GM06990 (cell line): ENCODE measurements at places on chromosomes 6 and 20.
A peak's percentile ranks its signal among the peaks of the same experiment; 100 is the strongest.

DNA sequence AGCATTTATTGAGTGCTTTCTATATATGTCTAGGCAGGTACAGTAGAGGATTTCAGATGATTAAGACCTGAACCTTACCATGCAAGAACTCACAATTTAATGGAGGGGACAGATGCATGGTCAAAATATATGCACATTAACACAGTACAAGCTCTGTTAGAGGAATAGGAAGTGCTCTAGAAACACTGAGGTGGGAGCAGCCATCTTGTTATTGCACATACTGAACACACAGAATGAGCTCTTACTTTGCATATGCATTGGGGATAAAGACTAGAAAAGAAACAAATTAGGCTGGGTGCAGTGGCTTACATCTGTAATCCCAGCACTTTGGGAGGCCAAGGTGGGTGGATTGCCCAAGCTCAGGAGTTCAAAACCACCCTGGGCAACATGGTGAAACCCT is 438.3 kb downstream of the UTRN start:
- no peak for DNase-seq

DNA sequence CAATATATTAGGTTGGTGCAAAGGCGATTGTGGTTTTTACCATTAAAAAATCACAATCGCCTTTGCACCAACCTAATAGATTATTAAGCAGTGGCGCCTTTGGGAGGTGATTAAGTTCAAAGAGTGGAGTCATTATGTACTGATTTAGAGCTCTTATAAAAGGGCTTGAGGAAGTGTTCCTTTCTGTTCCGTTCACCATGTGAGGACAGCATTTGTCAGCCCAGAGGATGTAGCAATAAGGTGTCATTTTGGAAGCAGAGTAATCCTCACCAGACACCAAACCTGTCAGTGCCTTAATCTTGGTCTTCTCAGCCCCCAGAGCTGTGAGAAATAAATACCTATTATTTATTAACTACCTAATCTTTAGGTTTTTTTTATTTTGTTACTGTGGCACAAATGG is 542.1 kb upstream of the MAN1A1 start:
- DNase-seq: no peak

DNA sequence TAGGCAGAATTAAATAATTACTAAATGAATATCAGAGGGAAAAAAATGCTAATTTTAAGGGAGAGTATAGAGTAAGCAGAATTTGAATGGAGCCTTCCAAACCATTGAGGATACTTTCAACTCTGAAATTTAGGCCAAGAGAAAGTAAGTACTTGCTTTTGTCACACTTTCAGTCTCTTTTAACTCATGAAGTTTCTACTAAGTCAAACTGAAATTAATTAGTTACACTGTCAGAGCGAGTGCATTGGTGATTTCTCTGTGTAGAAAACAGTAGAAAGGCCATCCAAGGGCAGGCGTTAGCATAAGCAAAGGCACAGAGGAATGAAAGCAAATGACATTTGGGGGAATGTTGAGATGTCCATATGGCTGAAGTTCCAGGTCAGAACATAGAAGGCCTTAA is 92.9 kb downstream of the PLEKHG1 start:
- no peak for DNase-seq

GRCh38 chr20:36606158-36607066 is 833 bp downstream of the RAB5IF start:
- no peak for DNase-seq

DNA sequence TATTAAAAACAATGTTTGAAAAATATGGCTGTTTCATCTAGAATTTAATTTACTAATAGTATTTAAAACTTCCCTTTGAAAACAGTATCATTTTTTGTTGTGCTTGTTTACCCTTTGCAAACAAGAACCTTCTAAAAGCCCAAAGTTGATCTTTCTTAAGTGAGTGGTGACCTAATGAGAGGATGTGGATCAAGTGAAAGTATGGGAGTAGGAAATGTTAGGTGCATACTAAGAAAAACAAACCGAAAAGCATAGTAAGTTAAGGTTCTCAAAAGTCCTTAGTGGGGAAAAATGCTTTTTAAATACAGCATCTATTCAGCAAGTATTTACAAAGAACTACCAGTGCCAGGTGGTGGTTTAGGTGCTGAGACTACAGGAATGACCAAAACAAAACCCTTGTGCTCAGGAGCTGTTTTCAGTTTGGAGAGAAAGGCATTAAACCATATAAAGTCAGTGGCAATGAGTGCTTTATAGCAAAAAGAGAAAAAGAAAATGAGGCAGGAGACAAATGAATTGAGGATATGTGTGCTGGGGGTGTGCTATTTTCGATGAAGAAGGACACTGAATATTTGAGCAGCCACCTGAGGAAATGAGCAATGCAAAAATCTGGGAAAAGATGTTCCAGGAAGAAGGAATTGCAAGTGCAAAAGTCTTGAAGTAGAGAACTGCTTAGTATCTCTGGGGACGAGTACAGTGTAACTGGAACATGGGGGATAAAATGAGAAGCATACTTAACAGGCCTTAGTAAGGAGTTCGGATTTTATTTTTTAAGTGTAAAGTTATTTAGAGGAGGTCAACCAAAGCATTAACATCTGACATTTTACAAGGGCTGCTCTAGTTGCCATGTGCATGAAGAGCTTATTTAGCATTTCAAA is 24.0 kb downstream of the RNF146 start:
- DNase-seq: no peak

DNA sequence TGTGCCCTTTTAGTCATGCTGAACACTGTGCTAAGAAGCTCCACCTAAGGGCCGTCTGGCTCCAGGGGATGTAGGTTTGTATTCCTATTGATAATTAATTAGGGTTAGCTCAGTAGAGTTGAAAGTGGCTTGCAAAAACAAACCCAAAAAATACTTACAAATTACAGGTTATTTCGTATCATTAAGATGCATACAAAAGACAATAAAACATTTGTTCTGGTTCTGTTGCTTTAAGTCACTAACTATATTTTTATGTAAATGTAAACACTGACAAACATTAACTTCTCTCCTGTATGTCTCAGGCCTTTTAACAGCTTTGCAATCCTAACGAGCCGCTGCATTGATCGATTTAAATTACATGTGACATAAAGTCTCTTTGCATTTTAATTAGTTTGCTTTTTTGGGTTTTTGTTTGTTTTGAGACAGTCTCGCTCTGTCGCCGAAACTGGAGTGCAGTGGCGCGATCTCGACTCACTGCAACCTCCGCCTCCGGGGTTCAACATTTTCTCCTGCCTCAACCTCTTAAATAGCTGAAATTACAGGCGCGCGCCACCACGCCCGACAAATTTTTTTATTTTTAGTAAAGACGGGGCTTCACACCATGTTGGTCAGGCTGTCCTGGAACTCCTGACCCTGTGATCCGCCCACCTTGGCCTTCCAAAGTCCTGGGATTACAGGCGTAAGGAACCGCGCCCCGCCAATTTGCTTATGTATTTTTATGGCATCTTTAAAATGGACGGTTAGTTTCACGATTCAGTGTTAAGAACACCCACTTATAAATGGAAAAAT is 110.9 kb downstream of the HFE start:
- DNase-seq: peak; percentile 74

GRCh38 chr6:37551002-37551401 is 51.3 kb upstream of the CCDC167 start:
- no peak for DNase-seq

- no peak for DNase-seq
Observed at GRCh38 chr6:9593554-9593953, 821.3 kb downstream of the TFAP2A start.

- no peak for DNase-seq
Observed at GRCh38 chr6:33797626-33798342, 6.0 kb downstream of the MLN start.

GRCh38 chr20:54843865-54844264 is 368.5 kb downstream of the DOK5 start:
- no peak for DNase-seq

DNA sequence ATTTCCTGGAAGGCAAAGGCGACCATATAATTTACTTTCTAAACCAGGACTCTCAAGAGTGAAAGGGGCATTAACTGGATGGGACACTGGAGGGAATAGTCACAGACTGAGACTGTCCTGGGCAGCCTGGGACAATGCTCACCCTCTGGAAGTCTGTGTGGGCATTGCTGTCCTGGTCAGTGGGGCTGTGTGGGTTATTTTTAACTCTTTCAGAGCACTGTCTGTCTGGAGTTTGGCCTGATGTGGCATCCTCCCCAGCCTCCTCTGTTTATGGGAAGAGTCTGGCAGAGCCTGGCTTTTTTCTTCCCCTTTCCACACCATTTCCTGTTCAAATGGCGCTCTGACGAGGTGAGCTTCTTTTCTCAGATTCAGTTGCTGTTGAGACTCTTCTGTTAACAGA is 11.7 kb downstream of the DAAM2 start:
- DNase-seq: no peak

DNA sequence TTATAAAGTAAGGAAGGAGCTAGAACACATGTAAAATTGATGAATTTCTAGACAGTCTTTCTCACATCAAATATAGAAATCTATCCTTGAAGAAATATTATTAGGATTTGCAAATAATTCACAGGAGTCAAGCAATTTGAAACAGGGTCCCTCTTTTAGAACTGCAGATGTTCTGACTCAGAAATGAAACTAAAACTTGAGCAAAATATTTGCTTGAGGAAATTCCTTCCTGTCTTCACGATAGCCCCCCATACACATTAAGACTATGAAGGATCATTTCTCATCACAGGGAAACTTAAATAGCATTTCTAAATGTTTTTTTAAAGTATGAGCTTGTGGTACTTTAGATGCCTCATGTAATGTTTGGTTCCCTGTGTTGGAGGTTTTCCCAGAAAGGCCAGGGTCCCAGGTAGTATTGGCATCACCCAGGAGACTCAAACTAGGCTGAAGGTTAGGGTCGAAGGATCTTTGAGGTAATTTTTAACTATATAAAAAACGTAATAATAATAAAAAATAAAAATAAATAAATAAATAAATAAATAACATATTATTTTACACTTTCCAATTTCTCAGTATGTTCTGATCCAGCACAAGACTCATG is 144.0 kb upstream of the TBX18 start:
- DNase-seq: no peak

DNA sequence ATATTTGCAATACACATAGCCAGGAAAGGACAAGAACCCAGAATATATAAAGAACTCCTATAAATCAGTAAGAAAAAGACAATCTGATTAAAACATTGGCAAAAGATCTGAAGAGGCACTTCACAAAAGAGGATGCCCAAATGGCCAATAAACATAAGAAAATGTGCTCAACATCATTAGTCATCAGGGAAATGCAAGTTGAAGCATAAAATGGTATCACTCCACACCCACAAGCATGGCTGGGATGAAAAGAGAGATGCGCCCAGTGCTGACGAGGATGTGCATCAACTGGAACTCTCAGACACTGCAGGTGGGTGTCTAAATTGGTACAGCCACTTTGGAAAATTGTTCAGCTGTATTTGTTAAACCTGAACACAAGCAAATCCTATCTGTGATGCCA is 42.4 kb upstream of the MLN start:
- no peak for DNase-seq

DNA sequence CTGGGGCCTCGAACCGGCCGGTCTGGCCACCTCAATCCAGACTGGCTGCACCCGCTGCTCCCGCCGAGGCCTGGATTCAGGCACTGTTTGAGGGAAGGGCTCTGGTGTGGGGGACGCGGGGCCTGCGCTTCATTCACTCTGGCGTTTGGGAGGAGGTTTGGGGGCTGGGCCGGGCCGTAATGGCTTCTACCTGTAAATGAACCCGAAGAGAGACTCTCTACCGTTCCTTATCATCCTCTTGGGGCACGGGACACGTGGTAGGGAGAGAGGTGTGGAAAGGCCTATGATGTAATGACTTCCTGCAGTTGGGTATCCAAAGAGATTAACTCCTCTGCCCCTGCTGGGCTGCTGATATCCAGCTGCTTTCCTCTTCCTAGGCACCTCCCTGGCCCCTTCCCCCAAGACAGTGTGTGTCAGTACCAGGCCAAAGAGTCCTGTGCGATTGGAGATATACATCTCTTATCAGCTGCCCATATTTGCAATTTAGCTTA is 1.8 kb downstream of the FOXO3 start:
- peak; percentile 18 for DNase-seq

DNA sequence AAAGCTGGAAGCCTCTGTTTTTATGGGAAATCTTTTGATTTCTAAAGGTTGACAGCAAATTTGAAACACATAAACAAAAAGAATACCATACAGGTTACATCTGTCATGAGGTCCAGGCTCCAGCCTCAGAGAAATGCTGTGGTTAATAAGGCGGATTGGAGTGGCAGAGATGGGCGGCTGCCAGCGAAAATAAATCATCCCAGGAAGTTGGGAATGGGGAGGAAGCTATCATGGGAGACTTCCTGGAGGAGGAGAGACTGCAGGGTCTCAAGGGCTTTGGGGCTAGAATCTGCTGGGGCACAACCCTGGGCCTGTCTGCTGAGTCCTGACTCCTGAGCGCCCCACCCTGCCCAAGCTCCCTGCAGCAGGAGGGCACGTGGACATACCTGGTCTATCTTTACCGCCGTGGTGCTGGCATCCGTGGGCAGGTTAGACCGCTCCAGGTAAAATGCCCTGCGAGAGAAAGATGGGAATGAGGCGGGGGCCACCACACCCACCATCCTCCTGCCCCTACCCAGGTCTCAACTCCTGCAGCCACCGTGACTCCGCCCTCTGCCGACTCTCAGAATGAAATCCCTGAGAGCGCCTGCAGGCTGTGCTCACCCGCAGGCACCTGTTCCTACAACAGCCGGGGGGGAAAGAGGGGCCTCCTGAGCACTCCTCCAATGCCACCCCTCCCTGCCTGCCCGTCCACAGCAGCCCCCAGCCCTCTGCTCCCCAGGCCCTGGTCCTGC is 197.3 kb downstream of the PREX1 start:
- no peak for DNase-seq

GRCh38 chr6:161271343-161272030 is 2.4 kb downstream of the AGPAT4 start:
- no peak for DNase-seq

- DNase-seq: no peak
Observed at GRCh38 chr6:16124198-16125180, 4.4 kb upstream of the MYLIP start.

- DNase-seq: no peak
Observed at GRCh38 chr20:37053230-37053950, 42.4 kb downstream of the RBL1 start.

- no peak for DNase-seq
Observed at GRCh38 chr6:168192195-168192900, 113.3 kb upstream of the FRMD1 start.

DNA sequence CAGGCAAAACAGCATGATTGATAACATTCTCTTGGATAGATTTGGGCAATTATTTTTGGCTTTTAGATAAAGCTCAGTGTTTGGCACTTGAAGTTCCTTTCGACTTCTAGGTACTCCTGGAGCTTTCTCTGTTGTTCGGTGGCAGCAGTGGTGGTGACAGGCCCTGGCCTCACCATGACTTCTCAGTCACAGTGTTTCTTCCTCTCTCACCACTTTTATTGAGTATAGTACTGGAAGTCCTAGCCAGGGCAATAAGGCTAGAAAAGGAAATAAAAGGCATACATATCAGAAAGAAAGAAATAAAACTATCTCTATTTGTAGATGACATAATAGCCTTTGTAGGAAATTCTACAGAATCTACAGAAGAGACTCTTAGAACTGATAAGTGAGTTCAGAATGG is 101.2 kb upstream of the SIRPG start:
- DNase-seq: no peak
